CD4-positive, alpha-beta T cell treated with Interferon alpha-2 for 1 hour (primary cell): ENCODE measurements at places on chromosomes 7 and 10.
A peak's percentile ranks its signal among the peaks of the same experiment; 100 is the strongest.

GRCh38 chr7:26038201-26038990, 113.6 kb upstream of the NFE2L3 start:
- no peak for DNase-seq

GRCh38 chr7:30321089-30321881, 36.9 kb downstream of the ZNRF2 start:
- DNase-seq = no peak

GRCh38 chr10:76195654-76196390, 764.4 kb downstream of the LRMDA start:
- no peak for DNase-seq

DNA sequence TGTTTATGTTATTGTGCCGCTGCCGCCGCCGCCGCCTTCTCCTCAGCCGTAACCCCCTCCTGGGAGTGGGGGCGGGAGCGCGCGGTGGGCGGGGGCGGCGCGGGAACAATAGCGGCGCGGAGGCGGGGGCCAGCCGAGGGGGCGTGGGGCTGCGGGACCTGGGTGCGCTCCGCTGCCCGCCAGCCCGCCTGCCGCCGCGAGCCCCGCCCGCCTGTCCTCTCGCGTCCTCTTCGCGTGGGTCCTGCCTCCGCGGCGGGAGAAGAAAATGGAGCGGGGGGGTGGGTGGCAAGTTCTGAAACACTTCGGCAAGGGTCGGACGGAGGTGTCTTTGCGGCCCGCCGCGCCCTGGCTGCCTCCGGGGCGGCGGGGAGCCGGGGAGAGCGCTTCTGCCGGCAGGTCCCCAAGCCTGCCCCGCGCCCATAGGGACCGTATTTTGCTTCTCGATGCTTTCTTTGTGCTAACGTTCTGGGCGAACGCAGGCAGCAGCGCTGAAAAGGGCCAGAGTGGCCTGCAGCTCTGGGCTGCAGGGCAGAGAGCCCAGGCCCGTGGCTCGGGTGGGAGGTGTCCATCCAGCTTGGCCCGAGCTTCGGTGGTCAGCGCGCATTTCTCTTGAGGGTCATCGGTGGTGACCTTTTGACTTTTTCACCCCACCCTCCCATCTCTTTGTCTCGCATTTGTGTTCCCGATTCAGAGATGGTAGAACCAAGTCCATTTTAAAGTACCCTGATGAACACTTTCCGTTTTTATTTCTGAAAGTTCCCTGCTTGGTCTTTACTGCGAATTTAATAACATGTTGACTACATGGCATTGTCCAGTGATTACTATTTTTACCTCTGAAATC, 613 bp downstream of the MAPK8 start:
- peak; percentile 84 for DNase-seq

DNA sequence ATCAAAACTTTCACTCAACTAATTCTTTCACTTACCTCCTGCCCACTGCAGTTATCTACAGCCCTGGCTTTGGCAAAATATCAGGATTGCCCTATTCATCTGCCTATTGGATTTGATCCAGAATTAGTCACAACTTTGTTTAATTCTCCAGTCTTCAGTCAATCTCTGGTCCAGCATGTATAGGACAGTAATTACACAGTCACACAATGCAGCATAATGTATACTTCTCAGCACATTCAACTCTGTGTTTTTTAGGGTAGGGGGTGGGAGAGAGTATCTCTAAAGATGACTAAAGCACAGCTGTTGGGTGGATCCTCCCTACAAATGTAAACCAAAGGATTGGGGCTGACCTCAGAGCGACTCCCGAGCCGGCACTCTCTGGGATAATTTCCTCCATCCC, 17.7 kb upstream of the NRP1 start:
- no peak for DNase-seq

- no peak for DNase-seq
These were observed 80.9 kb downstream of the FAM171A1 start for GRCh38 chr10:15290150-15290549.

- no peak for DNase-seq
These were observed 3.2 kb downstream of the UFSP1 start for GRCh38 chr7:100886142-100886935.

DNA sequence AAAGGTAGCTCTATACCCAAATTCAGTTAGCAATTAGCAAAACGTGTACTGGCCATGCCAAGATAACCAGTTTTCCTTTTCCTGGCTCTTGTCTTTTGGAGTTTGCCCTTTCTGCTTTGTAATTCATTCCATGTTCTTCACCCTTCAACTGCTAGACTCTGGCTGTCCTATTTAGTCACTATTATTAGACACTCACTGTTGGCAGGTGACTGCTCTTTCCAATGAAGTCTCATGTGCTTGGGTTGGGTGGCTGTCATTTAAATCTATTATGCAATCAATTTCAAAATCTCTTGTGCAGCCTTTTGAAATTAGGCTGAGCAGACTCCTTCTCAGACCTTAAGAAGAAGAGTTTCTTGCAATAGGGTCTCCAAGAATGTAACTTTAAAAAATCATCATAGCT, 266.5 kb downstream of the GPR158 start:
- no peak for DNase-seq

DNA sequence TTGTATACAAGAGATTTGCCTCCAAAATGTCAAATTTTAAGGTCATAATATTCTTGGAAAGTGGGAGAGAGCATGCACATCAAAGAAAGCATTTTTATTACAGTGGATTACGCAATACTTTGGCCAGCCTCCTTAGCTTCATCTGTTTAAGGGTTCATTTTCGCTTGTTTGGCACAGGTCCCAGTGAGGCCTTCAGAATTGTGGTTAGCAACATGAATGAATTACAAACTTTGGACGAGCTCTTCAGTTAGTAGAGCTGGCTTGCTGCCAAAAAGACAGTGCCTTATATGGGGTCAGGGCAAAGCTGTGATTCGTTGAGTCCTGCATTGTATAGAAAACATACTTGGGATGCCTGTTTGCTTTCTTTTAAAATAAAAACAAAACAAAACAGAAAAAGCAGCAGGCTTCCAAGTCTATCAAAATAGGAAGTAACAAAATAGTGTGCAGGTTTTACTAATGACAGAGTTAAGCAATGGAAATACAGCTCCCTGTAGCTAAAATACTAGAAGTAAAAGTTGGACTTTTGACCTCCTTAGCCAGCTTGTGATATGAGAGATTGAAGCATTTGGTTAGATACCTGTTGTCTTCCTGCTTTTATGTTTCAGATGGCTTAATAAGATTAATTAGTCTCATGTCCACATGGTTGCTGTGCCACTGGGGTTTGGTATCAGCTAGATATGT, 190.8 kb downstream of the MLLT10 start:
- DNase-seq = peak; percentile 49

DNA sequence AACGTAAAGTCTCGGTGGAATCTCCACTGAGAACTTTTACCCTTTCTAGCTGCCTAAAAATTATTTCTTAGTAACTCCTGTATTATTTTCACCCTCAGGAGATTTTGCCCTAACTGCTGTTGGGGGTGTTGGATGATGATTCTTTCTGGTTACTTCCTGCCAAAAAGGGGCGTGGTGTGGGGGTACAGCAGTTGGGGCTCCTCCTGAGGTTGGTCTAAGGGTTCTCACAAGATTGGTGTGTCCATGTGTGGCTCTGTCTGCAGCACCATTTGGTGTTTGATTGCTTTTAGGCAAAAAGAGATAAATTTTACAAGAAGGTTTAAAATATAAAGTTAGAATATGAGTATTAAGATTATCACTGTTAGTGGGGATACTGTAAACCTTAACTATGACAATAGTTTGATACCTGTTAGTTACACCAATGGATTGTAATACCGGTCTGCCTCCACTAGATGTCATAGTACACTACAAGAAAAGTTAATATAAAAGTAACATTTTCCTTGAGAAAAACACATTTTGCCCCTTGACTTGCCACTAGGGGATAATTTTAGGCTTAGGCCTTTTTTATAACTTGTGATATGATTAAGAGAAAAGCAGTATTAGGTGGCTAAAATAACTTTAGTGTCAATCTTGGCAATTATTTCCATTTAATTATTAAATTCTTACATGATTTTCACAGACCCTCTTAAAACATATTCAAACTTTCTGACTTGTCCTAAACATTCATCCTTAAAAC, 928.7 kb downstream of the IPMK start:
- DNase-seq = no peak

DNA sequence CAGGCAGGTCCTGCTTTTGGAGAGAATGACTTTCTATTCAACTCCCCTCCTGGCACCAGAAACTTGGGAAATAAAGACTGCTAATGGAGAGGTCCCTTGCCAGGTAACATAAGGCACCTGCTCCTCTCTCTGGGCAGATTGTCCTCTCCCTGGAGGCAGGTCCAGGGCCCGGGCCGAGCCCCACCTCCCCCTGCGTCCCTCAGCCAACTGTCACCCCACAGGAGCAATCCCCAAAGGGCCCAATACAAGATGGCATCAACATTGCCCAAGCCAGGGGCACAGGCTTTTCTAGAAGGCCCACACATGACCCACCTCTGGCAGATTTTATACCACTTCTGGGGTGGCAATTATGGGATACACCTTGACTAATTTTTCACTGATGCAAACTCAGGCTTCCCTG, 145.2 kb downstream of the HERPUD2 start:
- DNase-seq = no peak

- DNase-seq = no peak
These were observed 21.9 kb downstream of the THSD7A start for GRCh38 chr7:11810043-11810625.

GRCh38 chr7:102230593-102230992, 56.1 kb upstream of the SH2B2 start:
- DNase-seq = no peak

- DNase-seq = no peak
These were observed 43.8 kb downstream of the ETV1 start for GRCh38 chr7:13945670-13946069.

GRCh38 chr7:129101746-129102145, 42.8 kb upstream of the TSPAN33 start:
- no peak for DNase-seq

DNA sequence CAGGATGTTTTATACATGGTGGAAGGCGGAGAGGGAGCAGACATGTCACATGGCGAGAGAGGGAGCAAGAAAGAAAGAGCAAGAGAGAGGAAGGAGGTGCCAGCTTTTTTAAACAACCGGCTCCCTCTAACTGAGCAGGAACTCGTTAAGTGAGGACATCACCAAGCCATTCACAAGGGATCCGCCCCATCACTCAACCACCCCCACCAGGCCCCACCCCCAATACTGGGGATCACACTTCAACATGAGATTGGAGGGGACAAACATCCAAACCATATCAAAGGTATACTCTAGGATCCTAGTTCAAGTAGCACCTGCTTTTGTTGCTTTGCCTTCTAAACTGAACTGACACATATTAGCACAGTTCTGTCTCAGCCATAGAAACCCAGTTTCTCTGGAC, 141.9 kb upstream of the KLF14 start:
- no peak for DNase-seq

DNA sequence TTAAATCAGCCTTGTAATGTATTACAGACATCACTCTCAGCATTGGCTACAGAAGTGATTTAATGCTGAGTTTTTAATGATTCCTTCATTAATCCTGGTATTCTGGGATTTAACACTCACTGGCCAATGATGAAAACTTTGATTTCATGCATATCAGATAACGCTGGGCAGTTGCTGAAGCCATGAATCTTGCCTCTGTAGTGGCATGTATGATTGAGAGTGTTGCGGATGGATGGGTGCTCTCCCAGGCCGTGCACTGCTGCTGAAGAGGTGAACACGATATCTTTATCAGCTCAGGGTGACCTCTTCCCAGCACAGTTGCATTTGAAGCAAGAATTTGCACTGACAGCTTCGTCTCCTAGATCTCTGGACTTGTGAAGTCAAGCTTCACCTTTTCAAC, 168.7 kb downstream of the LRRC4 start:
- no peak for DNase-seq

DNA sequence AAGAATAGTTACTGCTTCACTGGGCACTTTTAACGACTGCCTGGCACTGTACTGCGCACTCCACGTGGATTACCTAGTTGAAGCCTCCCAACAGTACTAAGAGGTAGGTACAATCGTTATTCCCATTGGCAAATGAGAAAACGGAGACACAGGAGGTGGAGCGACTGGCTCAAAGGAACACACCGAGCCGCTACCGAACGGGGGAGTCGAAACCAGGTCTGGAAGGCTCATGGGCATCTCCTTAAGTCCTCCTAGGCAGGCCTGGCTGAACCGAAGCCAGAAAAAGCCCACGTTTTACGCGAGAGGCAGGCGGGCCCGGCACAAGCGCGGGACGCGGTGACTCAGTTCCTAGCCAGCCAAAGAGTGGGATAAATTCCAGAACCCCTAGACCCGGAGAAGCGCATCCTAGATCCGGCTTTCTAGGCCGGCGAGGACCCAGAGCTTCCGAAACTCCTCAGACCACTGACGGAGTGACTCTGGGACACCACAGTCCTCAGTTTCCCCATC, 472 bp downstream of the PDAP1 start:
- DNase-seq = no peak

DNA sequence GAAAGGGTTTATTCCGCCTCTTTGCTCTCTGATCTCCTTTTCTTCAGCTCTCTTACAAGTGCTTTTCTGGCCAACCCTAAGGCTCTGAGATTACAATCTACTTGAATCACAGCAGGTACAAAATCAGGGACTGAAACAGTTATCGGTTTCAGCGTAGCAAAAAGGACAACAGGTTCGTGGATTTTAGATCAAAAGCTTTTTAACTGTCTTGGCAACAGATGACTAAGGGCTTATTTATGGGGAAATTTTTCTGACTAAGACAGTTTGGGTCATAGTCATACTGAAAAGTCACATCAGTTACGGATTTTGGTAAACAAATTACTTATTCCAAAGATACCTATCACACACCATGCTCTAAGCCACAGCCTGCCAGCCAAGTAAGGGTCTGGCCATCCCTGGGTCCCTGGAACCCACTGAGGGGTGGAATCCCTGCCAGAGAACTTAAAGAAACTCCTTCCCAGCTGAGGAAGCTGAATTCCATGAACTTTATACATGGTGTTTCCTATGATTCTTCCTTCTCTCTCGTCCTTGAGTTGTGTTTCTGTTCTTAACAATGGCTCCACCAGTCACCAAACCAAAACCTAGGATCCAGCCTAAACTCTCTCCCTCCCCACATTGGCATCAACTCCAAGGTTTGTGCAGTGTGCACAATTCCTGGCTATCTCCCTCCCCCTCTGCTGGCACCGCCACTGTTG, 169.3 kb downstream of the FAM107B start:
- DNase-seq = no peak

- DNase-seq = no peak
These were observed 2.0 kb downstream of the EN2 start for GRCh38 chr7:155459700-155460461.

DNA sequence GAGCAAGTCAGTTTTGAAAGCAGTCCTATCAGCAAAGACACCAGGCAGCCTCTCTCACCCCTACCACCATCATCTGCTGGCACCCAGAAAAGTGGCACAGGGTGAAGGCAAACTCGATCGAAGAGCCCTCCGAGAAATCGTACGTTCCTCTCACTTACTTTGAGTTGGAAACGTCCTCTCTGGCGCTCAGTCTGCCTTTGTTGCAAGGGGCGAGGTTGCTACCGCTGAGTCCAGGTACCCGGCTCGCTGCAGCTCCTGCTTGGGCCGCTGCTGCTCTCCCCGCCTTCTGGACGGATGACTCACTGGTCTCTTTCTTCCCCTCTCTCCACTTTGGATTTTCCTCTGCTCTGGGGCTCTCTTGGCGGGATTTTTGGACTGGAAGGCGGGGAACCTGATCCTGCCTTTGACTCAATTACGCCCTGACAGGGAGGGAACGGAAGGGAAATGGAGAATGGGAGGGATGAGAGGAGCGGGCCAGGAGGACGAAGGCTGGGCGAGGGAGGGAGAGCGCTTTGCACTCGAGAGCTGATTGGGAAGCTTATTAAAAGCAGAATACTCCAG, at the start of gene PTN:
TSS of gene PTN (minus strand) at position 453 of the 561 bp plus-strand sequence. CDS start 88,760 bp downstream, outside the sequence.
- DNase-seq = no peak
